Activated naive CD4-positive, alpha-beta T cell (primary cell): ENCODE measurements at places on chromosomes 3 and 15.

GRCh38 chr3:172346161-172346560 is 102.1 kb downstream of the GHSR start:
- DNase-seq, result no peak

GRCh38 chr15:74995779-74996765 is 709 bp downstream of the SCAMP5 start:
- DNase-seq, result no peak

GRCh38 chr3:143428294-143428693 is 308.7 kb downstream of the CHST2 start:
- no peak for DNase-seq

DNA sequence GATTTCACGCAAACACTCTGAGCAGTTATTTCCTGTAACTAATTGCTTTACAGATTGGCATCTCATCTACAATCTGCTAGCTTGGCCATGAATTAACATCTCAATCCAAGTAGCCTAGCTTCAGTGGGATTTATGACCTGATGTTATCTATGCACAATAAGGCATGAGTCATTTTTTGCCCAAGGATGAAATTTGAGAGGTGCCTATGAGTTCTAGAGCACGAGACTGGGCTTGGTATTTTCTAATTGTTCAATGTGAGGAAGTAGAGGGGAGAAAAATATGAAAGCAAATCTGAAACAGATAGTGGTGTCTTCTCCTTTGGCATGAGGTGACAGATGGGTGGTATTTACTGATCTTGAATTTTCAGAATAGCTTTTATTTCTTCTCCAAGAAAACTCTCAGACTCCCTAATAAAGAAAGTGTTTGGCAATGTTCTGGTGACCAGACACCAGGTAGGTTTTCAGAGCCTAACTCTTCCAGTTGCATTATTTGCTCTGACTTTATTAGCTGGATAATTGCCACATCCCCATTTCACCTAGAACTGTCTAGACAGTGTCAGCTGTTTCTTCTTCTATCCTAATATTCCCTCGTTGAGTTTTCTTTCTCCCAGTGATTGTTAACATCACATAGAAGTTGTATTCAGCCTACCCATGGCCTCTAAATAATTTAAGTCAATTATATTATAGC is 301.0 kb upstream of the UMPS start:
- DNase-seq, result no peak

DNA sequence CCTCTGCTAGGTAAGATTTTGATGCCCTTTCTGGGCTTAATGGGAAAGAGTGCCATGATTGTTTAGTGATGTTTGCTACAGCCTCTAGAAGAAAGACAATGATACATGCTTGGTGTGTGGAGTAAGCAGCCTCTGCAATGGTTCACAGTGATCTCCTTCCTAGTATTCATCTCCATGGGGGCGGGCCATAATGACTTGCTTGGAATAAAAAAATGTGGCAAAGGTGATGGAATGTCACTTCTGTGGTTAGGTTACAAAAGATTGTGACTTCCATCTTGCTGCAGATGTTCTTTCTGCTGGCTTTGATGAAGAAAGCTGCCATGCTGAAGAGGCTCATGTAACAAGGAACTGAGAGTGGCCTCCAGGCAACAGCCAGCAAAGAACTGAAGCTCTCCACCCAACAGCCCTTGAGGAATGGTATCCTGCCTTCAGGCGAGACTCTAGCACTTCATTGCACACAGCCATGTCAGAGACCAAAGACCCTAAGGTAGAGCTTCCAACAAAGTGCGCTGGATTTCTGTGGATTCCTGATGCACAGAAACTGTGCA is 139.1 kb upstream of the LRIG1 start:
- no peak for DNase-seq

GRCh38 chr15:76964157-76964556 is 30.8 kb upstream of the PSTPIP1 start:
- DNase-seq, result no peak
